ENCODE measurements at places on chromosomes 3 and 15.

DNA sequence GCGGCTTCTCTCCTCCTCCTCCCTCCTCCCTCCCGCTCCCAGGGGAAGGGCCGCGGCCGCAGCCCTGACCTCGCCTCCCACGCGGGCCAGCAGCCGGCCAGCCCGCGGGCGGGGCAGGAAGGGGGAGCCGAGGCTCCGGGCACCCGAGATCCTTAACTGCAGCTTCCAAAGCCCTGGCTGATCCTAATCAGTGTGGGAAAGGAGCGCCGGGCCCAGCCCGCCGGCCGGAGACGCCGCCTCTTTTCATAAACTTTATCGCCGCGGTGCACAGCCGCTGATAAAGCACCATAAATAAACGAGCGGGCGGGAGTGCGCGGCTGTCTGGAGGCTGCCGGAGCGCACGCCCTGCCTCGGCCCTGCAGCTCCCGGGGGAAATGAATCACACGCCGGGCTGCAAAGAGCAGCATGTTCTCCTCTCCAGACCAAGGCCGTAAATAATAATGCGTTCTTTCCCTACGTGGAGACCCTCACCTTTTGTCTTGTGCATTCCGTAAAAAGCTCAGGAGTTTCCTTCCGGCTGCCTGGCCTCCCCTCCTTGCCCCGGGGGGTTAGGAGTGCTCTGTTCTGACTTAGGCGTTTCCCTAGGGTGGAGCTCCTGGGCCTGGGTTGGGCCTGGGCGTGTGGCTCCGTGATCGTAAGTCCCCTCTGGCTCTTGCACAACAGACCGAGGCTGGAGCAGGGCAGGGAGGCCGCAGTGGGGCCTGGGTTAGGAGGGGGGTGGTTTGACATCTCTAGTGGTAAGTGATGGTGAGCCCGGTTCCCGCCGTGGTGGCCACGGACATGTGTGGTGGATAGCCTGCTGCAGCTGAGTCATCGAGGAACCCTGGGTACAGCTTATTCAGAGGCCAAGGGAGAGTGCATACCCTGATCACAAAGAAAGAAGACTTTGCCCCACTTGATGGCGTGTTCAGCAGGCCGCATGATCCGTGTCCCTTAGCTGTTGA is 132.6 kb upstream of the HES1 start:
- no peak for DNase-seq

DNA sequence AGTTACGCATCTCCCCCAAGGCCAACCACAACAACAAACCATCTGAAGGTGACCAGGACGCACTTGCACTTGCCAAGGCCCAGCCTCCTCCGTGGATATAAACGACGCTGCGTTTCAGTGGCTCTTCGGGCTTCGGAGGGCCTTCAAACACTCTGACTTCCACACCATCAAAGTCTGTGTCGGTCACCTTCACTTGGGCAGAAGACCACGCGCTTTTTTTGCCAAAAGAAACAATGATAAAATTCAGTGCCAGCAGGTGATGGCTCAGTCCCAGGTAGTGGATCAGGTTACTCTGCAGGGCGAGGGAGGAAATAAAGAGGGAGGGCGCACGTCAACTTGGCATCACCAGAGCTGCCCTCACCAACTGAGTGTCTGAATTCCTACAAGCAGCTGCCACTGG is 63.0 kb downstream of the NCEH1 start:
- no peak for DNase-seq

GRCh38 chr3:69296995-69297394 is 88.9 kb downstream of the FRMD4B start:
- DNase-seq = no peak

GRCh38 chr3:128487813-128488635 is 5.0 kb downstream of the GATA2 start:
- DNase-seq = no peak

DNA sequence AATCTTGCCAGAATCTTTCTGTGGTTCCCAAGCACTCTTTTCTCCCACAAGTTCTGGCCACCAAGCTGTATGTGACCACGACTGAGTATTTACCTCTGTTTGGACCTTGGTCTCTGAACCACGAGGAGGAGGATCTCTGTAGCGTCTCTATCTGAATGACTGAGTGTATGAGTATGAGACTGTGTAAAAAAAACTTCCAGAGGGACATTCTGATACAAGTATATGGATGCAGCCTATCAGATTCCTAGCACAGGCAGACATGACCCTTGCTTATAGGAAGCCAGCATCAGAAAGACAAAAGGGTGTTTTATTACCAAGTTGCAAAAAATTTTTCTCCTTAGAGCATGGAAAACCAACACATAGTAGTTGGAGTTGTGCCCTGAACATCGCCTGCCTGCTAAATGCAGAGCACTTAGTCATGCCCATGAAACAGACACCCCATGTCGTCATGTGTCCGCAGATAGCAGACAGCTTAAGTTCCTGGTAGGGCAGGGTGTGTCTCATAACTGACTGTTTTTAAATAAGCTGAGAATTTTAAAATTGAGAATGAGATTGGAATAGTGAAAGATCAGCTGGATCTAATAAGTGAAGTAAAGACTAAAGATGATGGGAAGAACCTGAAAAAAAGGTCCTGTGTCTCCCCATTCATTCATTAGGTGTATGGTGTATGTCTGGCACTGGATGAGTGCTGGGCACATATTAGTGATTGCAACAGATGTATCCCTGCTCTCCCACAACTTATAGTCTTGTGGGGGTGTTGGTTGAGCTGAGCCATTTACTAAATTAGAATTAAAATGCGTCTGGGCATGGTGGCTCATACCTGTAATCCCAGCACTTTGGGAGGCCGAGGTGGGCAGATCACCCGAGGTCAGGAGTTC is 30.9 kb downstream of the DAG1 start:
- no peak for DNase-seq

GRCh38 chr15:40279437-40280141 is 3.3 kb downstream of the ANKRD63 start:
- peak; percentile 49 for DNase-seq

DNA sequence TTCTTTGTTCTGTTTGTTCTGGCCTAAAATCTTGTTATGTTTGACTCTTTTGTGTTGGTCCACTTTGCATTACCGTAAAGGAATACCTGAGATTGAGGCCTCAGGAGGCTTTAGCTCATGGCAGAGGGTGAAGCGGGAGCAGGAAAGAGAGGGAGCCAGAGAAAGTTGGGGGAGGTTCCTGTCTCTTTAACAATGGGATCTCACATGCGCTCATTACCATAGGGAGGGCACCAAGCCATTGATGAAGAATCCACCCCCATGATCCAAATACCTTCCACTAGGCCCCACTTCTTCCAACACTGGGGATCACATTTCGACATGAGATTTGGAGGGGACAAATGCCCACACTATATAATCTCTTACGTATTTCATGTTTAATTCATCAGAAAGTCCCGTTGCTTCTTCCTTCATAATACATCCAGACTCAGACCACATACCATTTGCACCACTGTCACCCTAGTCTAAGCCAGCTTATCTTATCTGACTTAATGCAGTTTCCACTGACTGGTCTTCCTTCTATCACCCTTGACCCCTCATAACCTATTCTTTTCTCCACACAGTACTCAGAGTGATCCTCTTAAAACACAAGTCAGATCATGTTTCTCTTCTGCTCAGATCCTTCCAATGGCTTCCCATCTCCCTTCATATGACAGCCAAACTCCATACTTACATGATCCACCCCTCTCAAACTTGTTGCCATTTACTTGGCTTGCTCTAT is 13.5 kb downstream of the KBTBD8 start:
- DNase-seq = no peak

- DNase-seq = no peak
Observed at GRCh38 chr15:73754461-73754860, 1.3 kb upstream of the INSYN1 start.

DNA sequence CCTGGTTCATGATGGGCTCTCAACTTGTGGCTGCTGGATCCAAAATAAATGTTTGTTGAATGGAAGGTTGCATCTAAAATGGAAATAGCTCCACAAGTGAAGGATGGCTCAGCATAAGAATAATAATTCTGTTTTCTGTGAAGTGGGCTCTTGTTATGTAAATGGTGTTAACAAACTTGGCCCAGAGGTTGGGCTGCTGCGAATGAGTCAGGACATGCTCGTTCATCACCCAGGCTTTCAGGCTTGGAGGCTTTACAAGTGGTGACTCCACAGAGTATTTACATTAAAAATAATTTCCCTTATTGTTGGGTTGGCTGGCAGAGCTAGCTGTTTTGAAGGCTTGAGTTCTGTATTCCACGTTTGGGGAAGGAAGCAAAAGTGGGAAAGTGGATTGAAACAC is 60.5 kb downstream of the ITGB5 start:
- no peak for DNase-seq

- no peak for DNase-seq
Observed at GRCh38 chr3:8385848-8386620, 115.6 kb upstream of the LMCD1 start.

GRCh38 chr3:186989429-186989828 is 59.1 kb downstream of the ST6GAL1 start:
- DNase-seq = no peak

DNA sequence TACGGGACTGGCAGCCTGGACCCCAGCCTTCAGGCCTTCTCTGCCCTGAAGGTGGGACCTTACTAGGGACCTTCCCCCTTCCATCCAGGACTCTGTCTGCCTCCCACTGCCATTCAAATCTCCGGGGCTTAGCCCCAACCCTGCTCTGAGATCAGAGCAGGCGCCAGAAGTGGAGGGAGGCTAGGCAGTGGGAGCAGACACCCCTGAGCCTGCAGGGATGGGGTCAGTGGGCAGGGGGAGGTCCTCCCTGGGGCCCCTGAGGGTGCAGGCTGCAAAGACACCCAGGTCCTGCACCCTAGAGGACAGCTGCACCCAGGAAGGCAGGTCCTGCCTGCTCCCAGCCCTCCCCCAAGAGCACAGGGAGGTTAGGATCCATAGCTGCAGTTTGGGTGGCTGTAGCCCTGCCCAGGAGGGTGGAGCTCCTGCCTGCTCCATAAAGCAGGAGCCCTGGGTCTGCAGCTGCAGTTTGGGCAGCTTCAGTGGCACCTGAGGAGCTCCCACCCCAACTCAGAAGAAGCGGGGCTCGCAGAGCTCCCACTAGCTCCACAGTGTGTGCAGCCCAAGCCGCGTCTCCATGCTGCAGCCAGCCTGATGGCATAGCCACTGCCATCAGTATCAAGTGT is 8.1 kb upstream of the POC1A start:
- no peak for DNase-seq

- no peak for DNase-seq
Observed at GRCh38 chr3:14806641-14807263, 12.0 kb upstream of the FGD5 start.

DNA sequence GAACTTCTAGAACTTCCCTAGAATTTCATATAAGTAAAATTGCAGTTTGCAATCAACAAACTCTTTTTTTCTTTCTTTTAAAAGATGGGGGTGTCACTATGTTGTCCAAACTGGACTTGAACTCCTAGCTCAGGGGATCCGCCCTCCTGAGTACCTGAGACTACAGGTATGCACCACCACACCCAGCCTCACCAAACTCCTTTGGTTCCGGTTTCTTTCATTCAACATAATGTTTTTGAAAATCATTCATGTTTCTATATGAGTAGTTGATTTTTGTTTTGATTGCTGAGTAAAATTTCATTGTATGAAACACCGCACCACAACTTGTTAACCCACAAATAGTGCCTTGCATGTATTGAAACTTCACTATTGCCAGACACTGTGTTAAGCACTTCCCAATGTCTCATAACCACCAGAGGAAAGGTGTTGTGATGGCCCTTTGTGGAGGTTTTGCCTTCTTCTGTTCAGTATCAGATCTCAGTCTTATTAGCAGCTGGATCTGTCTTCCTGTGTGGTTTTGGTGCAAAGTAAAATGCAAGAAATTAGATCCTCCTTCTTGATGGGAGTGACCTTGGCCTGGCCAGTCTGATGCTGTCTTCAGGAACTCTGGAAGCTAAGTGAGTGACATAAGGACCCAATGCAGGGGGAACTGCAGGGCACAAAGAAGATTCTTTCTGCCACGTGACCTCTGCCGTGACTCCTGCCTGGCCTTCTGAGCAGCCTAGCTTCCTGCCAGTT is 78.8 kb upstream of the UBE2E1 start:
- DNase-seq = no peak

GRCh38 chr3:160395297-160395696 is 3.7 kb downstream of the IFT80 start:
- DNase-seq = no peak

DNA sequence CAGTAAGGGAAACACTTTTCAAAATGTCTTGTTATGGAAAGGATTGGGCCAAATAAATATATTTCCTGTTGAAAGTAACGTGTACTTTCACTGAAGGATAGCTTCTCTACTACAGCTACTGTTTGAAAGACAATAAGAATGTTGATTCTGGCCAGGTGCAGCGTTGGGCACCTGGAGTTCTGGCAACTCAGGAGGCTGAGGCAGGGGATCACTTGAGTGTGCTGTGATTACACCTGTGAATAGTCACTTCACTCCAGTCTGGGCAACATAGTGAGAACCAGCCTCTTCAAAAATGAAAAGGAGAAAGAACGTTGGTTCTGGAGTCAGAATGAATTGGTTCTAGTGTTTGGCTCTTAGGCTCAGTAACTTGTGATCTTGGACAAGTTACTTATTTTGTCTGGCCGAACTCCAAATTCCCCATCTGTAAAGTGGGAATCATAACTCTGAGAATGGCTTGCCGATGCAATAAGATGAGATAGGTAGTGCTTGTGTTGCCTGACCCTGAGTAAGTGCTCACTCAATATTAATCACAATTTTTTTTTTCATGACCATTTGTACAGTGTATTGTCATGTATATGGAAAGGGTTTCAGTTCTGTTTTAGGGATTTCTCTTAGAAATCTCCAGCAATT is 310.8 kb downstream of the PTPRG start:
- DNase-seq = no peak

- DNase-seq = no peak
Observed at GRCh38 chr3:10299679-10300078, 6.9 kb upstream of the GHRL start.

- no peak for DNase-seq
Observed at GRCh38 chr3:129016720-129017483, 15.8 kb downstream of the EFCC1 start.

DNA sequence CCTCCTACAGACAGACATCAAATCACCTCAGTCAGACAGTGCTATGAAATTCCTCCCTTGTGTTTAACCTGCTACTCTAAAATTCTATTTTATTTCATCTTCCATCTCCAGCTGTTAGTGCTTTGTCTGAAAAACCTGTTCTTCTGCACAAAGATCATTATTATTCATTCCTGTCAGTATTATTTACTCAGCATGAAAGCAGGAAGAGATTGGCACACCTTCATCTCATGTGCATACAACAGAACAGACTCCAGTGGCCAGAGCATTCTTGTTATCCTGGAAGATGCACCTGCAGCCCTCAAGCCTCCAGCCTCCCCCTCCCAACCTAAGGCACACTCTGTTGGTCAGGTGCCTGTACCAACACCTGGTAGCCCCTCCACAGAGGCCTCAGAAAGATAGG is 1.8 kb upstream of the ROPN1B start:
- DNase-seq = no peak

DNA sequence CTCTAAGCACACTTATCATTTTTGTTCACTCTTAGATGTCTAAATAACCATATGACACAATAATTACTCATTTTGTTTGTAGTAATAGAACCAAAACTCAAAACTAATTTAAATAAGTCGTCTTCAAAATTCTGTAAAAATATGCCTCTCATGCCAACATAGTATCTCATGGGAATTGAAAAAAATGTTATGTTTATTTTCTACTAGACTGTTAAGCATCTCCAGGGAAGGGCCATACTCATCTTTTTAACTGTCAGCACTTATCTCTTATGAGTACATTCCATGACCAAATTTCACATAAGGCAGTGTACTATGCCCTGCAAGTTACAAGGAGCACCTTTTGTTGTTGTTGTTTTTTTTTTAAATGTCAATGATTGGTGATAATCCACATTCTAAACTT is 18.3 kb upstream of the USF3 start:
- no peak for DNase-seq
